ENCODE measurements at places on chromosomes 2 and 18.
A peak's percentile ranks its signal among the peaks of the same experiment; 100 is the strongest.

GRCh38 chr2:19457809-19458208 is 99.4 kb upstream of the OSR1 start:
- DNase-seq = no peak

DNA sequence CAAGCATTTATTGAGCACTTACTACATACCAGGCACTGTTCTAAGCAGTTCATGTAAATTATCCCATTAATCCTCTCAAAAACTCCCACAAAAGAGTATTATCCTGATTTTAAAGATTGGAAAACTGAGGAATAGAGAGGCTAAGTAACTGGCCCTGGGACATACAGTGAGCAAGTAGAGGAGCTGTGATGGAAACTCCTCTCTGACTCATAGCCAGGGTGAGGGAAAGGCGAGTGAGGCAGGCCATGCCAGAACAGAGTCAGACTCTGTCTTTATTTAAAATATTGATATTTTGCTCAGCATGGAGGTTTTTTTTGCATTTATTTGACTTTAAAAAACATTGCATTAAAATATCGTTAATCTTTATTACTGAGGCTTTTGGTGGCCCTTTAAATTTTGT is 208.0 kb downstream of the LOXHD1 start:
- DNase-seq = no peak

GRCh38 chr2:157839162-157839801 is 36.8 kb downstream of the ACVR1 start:
- DNase-seq = no peak

GRCh38 chr2:86305915-86306254 is 31.5 kb downstream of the REEP1 start:
- DNase-seq = no peak

GRCh38 chr2:221970389-221970788 is 328.4 kb downstream of the PAX3 start:
- no peak for DNase-seq

DNA sequence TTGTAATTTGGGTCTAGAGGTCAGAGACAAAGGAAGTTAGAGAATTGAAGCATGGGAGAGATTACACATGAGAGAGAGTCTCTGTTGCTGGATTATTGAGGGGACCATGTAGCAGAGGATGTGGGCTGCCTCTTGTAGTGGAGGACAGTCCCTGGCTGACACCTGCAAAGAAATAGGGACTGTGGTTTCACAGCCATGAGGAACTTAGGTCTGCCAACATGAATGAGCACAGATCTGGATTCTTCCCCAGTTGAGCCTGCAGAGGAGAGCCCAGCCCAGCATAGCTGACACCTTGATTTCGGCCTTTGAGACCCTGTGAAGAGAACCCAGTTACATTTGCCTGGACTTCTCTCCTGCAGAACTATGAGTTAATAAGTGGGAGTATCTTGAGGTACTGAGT is 179.5 kb upstream of the TWIST2 start:
- no peak for DNase-seq

- no peak for DNase-seq
These were observed 12.1 kb downstream of the RAB3GAP1 start for GRCh38 chr2:135064149-135064548.

DNA sequence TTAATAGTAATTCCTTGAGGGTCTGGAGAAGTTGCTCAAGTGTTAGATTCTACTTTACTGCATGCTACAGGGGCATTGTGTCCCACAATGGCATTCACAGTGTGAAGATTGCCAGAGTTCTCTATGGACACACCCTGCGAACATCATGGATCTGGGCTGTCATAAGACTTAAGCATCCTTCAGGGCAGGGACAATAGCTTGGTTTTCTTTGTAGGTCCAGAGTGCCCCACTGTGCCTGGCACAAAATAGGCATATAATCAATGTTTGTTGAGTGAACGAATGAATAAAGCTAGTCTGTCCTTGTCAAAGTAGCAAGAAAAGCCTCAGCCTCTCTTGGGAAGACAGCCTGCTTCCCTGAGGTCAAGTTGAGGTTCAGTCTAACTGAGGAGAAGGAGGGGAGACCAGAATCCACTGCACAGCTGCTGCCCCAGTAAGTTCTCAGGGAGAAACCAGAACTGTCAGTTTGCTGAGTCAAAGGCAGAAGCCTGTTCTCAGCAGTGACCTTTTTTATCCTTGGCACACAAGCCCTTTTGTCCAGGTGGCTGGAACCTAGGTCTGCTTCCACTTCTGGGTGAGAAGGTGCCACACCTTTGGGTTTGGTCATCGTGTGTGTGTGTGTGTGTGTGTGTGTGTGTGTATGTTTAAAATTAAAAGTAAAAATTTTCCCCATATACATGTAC is 15.0 kb downstream of the INPP4A start:
- DNase-seq = no peak

- no peak for DNase-seq
These were observed 294.4 kb upstream of the HDAC4 start for GRCh38 chr2:239695106-239695727.

DNA sequence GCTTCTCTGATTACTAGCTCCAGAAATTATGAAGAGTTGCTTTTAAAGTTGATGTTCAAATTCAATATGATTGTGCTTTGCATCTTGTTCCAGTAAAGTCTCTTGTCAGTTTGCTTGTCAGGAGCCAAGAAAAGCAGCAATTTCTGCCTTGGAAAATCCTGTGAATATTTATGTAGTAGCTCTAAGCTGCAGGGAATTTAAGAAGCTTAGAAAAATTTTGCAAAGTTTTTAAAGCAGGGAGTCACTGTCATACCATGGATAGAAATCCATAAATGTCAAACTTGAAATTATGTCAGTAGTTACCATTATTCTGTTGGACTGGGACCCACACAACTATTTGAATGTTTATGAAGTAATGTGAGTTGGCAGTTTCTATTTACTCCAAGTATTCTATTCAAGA is 169.3 kb downstream of the TMEM200C start:
- DNase-seq = no peak

GRCh38 chr18:22044474-22045220 is 124.7 kb upstream of the GATA6 start:
- DNase-seq = no peak

DNA sequence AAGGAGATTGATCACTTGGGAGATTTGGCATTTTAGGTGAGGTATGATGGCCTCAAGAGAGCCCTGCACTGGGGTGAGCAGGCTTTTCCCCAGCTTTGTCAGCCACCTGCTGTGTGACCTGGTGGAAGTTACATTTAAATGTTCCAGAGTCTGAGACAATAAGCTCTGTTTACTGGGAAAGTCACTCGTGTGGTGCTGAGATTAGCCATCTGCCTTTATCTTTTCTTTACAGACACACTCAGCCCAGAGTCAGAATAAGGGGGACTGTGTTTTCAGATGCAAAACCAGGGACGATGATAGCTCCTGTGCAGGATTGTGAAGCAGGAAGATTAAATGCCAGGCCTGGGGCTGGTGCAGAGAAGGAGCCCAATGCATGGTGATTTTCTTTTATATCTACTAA is 47.9 kb downstream of the SH3RF3 start:
- DNase-seq = no peak

- DNase-seq = no peak
These were observed 371.6 kb downstream of the HRH4 start for GRCh38 chr18:24831871-24832665.

DNA sequence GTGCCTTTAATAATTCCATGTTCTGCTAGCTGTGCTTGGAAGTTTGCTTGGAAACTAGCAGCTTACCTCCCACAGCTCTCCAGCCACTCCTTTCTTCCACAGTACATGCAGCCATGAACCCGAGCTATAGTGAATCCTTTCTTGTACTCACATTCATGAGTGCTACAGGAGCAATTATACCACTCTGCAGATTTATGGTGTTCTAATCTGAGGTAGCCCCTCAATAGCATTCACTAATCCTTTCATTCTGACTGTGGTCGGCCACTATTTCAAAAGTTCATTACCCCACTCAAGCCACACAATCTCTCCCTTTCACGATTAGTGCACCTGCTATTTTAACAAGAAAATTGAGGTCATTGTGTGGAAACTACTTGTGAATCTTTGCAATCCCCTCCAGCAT is 53.2 kb downstream of the CSRNP3 start:
- no peak for DNase-seq

GRCh38 chr2:221518201-221518934 is 53.7 kb downstream of the EPHA4 start:
- no peak for DNase-seq

DNA sequence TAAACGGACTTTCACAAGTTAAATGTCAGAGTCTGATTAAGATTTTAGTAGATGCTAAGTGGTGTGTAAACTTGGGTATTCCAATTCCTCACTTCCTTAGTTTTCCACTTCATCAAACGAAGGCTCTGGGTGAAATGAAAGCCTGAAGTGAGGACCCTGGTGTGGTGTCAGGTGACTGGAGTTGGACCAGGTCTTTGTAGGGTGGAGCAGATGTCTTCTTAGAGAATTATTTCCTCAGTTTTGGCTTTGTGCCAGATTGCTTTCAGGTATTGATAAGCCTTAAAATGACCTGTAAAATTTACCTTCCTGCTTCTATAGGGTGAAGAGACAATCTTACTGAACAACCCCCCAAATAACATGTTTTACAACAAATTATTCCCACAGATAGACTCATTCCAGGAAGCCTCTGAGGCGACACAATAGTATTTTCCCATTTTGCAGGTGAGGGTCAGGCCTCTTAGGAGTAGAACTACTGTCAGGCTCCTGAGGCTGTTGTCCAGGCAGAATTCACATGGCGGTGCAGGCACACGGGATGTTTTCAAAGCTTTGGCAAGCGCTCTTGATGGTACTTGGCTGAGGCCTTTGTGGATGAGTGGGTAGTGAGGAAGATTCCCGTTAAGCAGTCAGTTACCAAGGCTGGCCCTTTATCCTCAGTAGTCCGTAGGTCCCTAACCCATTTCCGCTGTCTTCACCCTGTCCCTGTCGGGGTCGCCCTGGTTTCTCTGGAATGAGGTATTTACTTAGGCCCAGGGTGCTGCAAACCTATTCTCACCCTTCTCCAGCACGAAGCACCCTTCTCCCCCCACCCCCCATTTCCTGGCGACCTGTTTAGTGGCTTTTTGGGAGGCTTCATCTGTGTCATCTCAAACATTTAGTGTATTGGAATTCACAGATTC is 6.6 kb downstream of the RPS7 start:
- peak; percentile 33 for DNase-seq

GRCh38 chr2:174013315-174013751 is 48.2 kb upstream of the SP3 start:
- DNase-seq = no peak

DNA sequence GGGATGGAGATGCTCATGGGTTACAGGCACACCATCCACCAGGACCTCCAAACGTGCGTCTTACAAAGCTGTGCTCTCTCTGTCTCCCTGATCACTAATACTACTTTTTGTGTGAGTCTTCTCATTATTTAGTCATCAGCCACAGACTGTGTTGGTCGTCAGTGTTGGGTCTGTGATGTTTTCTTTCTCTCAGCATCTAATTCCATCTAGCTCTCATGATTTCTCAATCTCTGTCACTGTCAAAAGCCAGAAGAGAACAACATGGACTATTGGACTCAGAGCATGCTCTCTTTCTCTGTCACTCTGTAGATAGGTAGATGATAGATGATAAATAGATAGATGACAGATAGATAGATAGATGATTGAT is 6.0 kb upstream of the ARL4C start:
- DNase-seq = no peak

DNA sequence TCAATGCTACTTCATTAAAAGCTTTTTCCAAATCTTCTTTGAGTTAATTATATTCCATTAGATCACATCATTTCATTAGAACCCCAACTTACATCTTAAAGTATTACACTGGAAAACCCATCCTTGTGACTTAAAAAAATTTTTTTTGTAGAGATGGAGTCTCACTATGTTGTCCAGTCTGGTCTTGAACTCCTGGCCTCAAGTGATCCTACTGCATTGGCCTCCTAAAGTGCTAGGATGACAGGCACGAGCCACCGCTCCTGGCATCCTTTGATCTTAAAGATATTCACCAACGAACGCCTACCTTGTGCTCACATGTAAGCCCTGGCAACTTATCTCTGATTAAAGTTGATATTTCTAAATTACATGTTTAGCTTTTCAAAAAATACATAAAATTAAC is 6.7 kb downstream of the LAPTM4A start:
- no peak for DNase-seq

DNA sequence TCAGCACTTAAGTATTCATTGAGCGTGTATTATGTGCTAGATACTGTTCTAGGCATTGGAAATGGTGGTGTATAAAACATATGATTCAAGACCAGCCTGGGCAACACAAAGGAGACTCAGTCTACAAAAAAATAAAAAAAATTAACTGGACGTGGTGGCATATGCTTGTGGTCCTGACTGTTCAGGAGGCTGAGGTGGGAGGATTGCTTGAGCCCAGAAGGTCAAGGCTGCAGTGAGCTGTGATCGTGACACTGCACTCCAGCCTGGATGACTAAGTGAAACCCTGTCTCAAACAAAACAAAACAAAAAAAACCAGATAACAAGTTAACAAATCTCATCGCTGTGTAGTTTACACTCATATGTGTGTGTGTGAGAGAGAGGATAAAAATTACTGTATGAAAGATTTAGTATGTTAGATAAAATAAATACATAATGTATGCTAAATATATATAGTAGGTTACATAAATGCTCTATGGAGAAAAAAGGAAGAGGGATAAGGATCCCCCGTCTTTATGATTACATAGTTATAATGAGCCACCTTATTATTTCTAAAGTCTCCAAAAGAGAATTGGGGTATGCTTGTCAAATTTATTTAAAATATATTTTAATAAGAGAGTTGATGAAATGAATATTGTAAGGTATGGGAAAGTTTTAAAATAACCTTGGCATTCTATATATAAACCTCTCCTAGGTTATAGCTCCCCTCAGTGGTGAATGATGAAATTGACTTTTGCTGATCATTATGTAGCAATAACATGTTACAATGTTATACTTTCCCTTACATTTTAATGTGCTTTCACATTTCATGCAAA is 69.2 kb downstream of the EHBP1 start:
- DNase-seq = no peak

DNA sequence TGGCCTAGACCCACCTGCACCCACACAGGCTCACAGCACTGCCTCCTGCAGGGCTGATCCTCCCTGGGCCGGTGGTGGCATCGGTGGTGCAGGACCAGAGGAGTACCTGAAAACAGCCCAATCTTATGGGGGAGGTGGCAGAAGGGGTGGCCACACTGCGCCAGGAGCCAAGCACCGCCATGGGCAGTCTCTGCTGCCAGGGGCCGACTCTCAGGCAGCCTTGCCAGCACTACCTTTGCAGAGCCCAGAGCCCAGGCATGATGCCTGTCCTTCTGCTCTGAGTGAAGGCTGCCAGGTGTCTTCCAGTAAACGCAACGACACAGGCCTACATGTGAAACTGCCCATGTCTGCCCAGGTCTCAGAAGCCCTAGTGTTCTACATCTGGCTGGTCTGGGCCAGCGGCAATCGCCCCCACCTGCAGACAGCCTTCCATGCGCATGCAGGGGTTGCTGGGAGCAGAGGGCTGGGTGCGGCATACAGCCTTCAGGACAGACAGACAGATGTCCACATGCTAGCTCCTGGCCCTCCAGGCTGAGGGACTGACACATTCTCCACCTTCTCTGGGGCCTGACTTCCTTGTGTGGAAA is 6.8 kb downstream of the HS6ST1 start:
- DNase-seq = peak; percentile 90

GRCh38 chr2:218857371-218858137 is 2.1 kb upstream of the WNT6 start:
- no peak for DNase-seq

GRCh38 chr18:77772177-77772576 is 522.5 kb downstream of the GALR1 start:
- DNase-seq = no peak

All from chondrocyte (in vitro differentiated cells).